ENCODE measurements at places on chromosomes 3 and 15.

GRCh38 chr3:131454501-131454900 is 48.3 kb downstream of the MRPL3 start:
- DNase-seq = no peak

- DNase-seq = no peak
Measured at GRCh38 chr15:36594556-36595090, 15.2 kb downstream of the CDIN1 start.

- no peak for DNase-seq
Measured at GRCh38 chr3:125212091-125212508, 448 bp downstream of the SLC12A8 start.

GRCh38 chr3:120140098-120140742 is 46.0 kb upstream of the GSK3B start:
- no peak for DNase-seq

GRCh38 chr15:89878323-89878722 is 15.5 kb downstream of the AP3S2 start:
- DNase-seq = no peak

DNA sequence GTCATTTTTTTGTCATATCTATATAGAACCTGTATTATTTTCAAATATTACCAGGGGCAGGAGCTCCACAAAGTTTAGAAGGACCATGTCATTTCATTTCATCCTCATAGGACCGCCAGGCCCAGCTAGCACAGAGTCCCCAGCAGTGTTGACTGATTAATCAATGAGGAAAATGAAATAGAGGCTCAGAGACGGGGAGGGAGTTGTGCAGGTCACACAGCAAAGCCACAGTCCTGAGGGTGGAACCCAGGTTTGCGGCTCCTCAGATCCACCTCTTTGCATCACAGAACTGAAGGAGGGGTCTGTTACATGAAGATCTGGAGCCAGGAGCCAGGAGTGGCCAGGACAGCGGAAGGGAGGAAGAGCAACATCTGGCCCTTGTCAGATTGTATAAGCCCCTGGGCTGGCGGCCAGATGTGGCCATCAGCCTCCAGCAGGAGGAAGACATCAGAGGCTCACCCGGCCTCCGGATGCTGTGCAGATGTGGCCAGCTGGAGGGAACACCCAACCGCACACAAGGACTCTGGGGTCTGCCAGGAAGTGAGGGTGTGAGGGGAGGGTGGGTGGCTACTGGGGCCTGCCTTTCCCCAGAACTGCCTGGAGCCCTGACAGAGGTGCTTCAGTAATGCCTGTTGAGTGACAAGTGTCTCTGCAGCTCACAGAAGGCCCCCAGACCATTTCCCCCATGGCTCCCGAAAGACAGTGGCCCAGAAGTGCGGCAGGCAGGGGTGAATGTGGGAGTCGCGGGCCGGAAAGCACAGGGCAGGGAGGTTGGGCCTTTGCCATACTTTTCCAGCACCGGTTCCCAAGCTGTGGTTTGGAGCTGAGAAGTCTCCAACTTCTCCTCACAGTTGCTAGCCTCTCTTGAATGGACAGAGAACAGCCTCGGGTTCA is 21.3 kb downstream of the EFCC1 start:
- DNase-seq = no peak

DNA sequence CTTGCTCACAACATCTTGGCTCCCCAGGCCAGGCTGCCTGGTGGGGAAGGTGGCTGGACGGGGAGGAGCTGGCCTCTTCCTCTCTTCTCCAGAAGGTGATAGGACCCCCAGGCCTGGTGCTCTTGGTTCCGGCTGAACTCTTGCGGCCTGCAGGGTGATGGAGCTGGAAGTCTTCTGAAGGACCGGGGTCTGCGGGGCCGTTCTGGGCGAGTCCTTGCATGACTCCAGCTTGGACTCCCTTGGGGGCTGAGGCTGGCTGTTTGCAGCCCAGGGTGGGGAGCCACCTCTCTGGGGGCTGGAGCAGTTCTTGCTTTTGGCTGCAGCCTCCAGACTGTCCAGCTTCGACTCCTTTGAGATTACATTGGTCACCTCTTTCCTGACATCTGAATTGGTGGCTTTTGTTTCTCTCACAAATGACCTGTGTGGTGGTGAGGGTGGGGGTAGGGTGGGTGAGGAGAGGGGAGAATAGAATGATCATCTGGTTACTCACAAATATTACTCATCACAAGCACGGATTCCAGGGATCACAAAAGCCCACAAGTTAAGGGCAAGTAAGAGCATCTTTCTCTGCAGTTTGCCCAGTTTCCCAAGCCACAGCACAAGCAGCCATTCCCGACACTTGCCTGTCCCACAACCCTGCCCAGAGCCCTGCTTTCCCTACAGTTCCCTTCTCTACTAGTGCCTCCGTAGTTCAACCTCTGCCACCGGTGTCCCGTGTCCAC is 149.1 kb upstream of the HACD2 start:
- DNase-seq = no peak

GRCh38 chr15:29140475-29141307 is 128.9 kb downstream of the NSMCE3 start:
- DNase-seq = no peak

GRCh38 chr15:36390491-36390890 is 188.9 kb upstream of the CDIN1 start:
- DNase-seq = no peak

DNA sequence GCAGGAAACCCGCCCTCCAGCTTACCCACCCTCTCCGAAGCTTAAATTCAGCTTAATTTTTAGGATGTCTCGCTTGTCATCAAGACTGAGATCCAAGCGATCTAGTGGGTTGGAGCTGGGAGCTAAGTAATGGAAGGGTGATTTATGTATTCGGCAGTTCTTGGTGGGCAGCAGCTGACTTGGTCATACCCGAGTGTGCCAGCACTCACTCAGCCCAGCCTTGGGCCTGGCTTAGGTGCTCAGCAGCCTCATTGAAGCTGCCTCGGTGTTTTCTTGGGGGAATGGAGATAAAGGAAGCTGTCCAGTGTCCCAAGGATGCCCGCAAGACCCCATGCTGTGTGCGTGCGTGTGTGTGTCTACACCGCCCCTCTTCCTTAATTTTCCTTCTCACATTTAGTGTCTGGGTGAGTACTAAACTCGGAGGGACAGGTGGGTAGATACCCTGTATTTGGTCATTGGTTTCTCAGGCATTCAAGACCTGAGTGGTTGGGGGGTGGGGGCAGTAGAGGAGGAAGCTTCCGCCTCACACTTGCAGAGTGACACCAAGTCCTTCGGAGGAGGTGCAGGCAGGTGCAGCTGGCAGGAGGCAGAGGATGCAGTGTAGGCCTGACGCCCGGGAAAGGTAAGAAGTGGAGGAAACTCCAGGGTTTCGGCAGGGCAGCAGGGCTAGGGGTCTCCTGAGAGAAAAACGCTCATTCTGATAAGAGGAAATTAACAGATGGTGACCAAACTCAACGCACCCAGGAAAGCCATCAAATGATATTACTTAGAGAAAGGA is 92.8 kb downstream of the PCSK6 start:
- DNase-seq = no peak

DNA sequence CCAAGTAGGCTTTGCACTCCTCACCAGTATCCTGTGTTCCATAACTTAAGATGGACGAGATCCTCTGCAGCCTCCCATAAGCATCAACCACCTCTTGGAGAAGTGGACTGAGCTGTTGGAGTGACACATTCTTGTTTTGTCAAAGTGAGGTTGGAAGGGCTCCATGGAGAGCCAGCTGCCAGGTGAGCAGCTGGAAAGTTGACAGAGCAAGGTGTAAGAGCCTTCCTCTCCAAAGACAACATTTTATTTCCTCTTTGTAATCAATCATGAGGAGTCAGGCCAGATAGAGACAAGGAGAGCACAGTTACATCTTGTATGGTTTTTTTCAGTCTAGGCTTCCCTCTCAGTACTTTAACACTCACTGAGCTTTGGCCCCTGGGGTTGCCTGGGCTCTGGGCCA is 5.1 kb downstream of the ABI3BP start:
- no peak for DNase-seq

- no peak for DNase-seq
Measured at GRCh38 chr15:59159210-59159609, 47.4 kb upstream of the LDHAL6B start.

DNA sequence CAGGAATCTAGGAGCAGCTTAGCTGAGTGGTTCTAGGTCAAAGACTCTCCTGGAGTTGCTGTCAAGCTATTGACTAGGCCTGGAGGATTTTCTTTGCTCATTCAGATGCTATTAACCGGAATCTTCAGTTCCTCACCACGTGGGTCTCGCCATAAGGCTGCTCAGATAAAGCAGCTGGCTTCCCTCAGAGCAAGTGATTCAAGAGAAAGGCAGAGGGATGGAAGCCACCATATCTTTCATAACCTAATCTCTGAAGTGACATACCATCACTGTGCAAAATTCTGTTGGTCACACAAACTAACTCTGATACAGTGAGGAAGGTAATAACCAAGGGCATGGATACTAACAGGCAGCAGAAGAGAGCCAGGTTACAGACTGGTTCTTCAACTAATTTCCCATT is 72.7 kb upstream of the FLNB start:
- DNase-seq = no peak
